ENCODE measurements at places on chromosomes 6 and 20. TPM values are rescaled to one million over a fixed set of nuclear protein-coding genes. Genes with fewer than 3 reads are reported as not detected.
A peak's percentile ranks its signal among the peaks of the same experiment; 100 is the strongest.

ENPP5 gene
- 2.2 TPM for total RNA-seq

BTN1A1 gene
- total RNA-seq: not detected

DNA sequence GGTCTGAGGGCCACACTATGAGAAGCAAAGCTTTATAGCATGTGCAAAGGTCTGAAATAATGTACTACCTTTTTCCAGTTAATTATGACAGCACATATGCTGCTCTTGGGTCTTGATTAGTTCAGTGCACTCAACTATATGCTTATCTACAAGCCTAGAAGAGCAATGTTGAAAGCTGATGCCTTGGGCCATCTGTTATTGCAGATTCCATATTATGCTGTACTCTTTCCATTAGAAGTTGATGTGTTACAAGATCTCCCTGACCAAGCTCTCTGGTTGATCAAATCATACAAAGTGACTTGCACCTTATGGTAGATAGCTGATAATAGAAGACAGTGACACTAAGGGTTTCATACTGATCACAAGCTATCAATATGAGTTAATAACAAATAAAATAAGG, 327.3 kb downstream of the FRK start:
- no peak for DNase-seq

DNA sequence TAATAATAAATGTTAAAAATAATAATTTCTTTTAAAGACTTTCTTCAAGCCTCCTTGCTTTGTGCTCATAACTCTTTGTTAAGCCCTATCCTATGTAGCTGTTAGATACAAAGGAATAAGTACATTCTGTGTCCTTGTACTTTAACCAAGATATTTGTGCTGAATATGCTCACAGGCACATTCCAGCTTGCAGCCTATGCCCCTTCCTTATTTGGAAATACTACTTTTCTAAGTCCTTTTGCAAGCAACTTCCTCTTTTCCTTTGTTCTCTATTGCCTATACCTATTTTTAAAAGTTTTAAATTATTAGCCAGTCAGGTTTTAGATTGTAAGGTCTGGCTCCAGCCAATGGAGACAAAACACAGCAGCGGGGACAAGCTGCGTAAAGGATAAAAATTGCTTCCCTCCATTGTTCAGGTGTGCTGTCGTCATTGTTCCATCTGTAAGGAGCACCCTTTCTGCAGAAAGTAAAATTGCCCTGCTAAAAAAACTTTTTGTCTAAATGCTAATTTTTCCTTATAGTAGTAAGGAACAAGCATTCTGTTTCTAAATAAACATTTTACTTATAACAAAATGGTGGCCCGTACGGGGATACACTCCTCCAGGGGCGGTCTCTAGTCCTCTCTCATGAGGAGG, 80.2 kb downstream of the SYTL3 start:
- DNase-seq: no peak

GRCh38 chr6:96002576-96002910, 13.2 kb upstream of the FUT9 start:
- no peak for DNase-seq

DNA sequence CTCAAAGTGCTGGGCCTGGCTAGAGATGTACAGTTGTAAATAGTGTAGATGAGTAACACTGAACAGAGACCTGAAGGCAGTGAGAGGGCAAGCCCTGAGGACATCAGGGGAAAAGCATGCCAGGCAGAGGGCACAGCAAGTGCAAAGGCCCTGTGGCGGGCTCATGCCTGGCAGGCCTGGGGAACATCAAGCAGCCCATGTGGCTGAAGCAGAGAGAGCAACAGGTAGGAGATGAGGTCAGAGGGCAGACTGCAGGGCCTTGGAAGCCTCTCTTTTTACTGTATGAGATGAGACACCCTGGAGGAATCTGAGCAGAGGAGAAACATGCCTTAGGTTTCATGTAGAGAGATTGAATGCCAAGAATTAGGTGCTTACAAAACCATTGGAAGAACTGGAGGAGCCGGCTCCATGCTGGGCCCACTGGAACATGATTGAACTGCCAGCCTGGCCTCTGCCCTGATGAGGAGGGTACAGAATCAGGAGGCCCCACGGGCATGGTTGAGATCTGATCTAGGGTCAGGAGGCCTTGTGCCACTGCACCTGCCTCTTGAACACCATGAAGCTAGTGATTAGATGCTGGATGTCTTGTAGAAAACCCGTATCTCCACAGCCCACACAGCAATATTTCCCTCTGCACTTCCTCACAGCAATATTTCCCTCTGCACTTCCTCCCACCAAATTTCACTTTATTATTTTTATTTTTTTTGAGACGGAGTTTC, 5.9 kb upstream of the HMGA1 start:
- DNase-seq: no peak

- DNase-seq: no peak
These were observed 44.3 kb downstream of the TFAP2C start for GRCh38 chr20:56673450-56673849.

DNA sequence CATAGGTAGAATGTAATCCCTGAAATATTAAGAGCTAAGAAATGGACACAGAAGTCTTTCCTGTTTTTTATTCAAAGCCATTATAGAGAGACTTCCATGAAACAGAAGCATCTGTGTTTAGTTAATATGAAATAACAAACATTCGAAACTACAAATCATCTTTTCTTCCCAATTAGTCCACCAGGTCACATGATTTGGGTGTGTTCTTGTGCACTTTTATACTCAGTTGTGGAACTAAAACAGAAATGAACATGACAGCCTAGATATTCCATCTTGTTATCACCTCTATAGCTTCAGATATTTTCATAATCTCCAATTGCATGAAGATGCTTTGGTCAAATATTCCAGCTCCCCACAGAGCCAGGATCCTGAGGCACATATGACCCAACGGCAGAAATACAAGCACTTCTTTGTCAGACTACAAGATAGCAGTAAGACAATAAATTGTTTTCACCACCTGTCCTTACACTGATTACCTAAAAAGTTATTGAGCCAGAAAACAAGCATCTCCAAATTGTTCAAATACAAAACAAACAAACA, 116.8 kb upstream of the BEND6 start:
- DNase-seq: no peak

DNA sequence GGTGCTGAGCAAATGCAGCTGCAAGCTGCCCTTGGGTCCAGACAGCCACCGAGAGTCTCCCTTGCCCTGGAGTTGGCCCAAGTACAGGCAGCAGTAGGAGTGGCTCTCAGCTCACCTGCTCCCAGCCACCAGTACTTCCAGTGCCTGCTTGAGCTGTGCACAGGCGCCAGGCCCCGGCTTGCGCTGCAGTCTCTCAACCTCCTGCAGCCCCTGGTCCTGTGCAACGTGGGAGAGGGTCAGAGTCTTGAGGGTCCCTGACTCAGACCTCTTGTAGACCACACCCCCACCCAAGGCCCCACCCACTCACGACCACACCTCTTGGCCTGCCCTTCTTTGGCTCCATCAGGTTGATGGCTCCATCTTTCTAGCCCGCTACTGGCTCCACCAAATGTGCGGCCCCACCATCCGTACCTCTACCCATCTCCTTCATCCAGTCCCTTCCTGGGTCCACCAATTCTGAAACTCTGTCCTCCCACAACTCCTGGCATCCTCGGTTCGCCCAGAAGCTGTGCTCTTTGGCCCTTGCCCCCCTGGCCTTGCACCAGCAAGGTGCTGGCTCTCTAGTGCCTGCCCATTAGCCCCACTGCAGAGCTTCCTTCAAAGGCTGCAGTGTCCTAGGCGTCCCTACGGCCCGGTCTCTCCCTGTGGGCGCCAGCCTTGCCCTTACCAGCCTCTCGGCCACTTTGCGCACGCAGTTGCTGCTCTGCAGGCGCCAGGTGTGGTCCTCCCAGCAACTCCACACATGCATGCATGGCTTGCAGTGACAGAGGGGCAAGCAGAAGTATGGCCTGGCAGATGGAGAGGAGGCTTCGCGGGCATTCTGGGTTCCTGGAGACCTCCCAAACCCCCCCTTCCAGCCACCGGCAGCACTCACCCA, 16.5 kb upstream of the SPAG4 start:
- no peak for DNase-seq

GRCh38 chr6:46832816-46833215, 39.6 kb downstream of the MEP1A start:
- DNase-seq: no peak

DNA sequence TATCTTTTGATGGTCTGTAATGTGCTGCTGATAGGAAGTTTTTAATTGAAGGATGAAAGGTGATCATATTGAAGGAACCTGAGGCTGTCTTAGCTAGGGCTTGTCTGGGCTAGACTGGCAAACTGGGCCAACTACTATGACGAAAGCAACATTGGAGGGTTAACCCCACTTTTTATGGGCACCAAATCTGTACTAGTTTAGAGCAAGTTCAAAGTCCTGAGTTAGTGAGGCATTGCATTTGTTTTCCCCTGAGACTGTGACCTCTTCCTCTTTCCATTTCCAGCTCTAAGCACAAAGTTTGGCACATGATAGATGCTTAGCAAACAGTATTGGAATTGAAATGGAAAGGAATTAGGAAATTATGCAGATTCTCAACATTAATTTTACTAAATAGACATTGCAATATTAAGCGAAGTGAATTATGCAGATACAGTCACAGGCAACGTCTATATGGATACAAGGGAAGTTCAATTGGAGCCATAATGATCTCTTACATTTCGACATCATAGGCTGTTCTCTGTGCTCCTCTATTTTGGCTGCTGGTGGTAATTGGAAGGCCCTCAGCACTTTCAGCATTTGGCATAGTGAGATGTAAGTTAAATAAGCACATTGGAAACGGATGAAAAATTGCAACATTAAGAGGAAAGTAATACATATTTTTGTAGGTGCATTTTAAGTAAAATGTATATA, 22.2 kb downstream of the CEP57L1 start:
- peak; percentile 60 for DNase-seq

DNA sequence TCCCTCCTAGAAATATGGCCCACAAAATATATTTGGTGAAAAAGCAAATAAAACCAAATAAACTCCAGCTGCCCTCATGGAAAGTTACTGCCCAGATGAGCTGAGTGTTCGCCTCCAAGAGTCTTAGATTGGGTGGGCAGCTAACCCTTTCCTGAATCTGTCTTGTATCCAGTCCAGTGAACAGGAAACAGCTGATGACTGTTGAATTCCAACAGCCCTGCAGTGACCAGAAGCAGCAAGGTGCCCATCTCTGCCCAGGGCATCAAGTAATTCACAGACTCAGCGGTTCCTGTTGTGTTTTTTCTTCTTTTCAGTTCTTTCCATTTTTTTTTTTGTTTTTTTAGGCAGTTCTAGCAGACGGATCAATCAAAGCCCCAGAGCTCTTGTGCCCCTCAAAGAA, 199.2 kb downstream of the UBE3D start:
- no peak for DNase-seq

DNA sequence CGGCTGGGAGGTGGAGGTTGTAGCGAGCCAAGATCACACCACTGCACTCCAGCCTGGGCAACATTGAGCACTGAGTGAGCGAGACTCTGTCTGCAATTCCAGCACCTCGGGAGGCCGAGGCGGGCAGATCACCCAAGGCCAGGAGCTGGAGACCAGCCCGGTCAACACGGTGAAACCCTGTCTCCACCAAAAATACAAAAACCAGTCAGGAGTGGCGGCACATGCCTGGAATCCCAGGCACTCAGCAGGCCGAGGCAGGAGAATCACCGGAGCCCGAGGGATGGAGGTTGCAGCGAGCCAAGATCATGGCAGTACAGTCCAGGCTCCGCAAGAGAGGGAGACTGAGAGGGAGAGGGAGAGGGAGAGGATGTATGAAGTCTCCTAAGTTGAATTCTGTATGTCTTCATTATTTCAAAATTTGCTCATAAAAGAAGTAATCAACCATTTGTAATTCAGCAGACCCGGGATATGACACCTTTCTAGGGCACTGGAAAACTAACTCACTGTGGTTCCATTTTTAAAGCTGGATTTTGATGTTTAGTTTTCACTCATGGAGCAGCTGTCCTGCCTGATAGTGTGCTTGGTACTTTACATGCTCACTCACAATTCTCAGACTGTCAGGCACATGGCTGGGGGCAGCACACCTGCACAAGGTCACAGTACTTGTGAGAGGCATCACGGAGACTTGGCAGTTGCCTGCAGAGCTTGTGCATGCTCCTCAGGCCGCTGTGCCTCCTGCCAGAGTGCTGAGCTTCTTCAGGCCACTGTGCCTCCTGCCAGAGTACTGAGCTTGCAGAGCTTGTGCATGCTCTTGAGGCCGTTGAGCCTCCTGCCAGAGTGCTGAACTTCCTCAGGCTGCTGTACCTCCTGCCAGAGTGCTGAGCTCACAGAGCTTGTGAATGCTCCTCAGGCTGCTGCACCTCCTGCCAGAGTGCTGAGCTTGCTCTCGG, 106.2 kb downstream of the ERMARD start:
- no peak for DNase-seq

DNA sequence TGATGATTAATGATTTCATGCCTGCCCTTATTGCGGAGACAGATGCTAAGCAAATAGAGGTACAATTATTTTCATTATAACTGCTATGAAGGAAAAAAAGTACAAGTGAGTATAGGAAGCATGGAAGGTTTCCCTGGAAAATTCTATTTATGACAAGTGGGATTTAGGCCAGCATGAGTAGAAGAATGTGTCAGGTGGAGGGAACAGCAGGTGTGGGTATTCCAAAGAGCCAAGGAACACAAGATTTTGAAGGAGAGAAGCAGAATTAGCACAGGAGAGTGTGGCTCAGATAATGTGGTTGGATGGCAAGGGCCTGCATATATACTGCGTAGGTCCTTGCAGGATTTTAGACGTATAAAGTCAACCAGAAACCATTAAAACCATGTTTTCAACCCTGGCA, 11.4 kb downstream of the PLCB1 start:
- no peak for DNase-seq

All from mammary epithelial cell (primary cell).